ENCODE measurements at places on chromosomes 3 and 15. TPM values are rescaled to one million over a fixed set of nuclear protein-coding genes. Genes with fewer than 3 reads are reported as not detected.

CHRNA7 gene
- total RNA-seq, result 0.37 TPM

ROBO1 gene
- 73.8 TPM for total RNA-seq

AADAC gene
- not detected for total RNA-seq

SETMAR gene
- total RNA-seq, result 14.6 TPM

SPATA12 gene
- not detected for total RNA-seq

ZKSCAN7 gene
- total RNA-seq, result 7.4 TPM

UBXN7 gene
- total RNA-seq, result 91.2 TPM

AGBL1 gene
- not detected for total RNA-seq

GOLGA8T gene
- 0.94 TPM for total RNA-seq

HGD gene
- total RNA-seq, result 0.44 TPM

FAM174B gene
- 11.0 TPM for total RNA-seq

DZIP1L gene
- 21.9 TPM for total RNA-seq

GOLGA6B gene
- total RNA-seq, result not detected

ERICH6 gene
- total RNA-seq, result 0.83 TPM

FOXB1 gene
- total RNA-seq, result not detected

CHRNA3 gene
- 0.29 TPM for total RNA-seq

ZNF385D gene
- total RNA-seq, result 0.71 TPM

OR5H14 gene
- total RNA-seq, result not detected

SNAP23 gene
- 72.7 TPM for total RNA-seq

NUDT16 gene
- 14.3 TPM for total RNA-seq

AP4E1 gene
- 12.4 TPM for total RNA-seq

C3orf20 gene
- total RNA-seq, result not detected

CCNB2 gene
- total RNA-seq, result 12.2 TPM

ZXDC gene
- total RNA-seq, result 31.8 TPM

LYZL4 gene
- not detected for total RNA-seq

FBXO40 gene
- not detected for total RNA-seq

TP63 gene
- total RNA-seq, result 0.16 TPM

VEPH1 gene
- 0.21 TPM for total RNA-seq

GOLGA6L4 gene
- 5.1 TPM for total RNA-seq

OXTR gene
- total RNA-seq, result 24.0 TPM

SLC24A5 gene
- not detected for total RNA-seq

CISH gene
- total RNA-seq, result 1.7 TPM

ADAMTS9 gene
- 1.5 TPM for total RNA-seq

ATP2B2 gene
- total RNA-seq, result not detected

SLC22A14 gene
- total RNA-seq, result 0.47 TPM

ACTRT3 gene
- total RNA-seq, result 2.5 TPM

SERINC4 gene
- total RNA-seq, result not detected

KLHL40 gene
- total RNA-seq, result not detected

TUSC7 gene
- not detected for total RNA-seq

CKMT1A gene
- total RNA-seq, result not detected

GASK1A gene
- not detected for total RNA-seq

THAP10 gene
- 1.7 TPM for total RNA-seq

AVEN gene
- 14.8 TPM for total RNA-seq

PRSS50 gene
- not detected for total RNA-seq

TRPM1 gene
- total RNA-seq, result not detected

VIPR1 gene
- total RNA-seq, result 9.2 TPM

CRYGS gene
- total RNA-seq, result 4.9 TPM

FAN1 gene
- 24.1 TPM for total RNA-seq

CYP11A1 gene
- not detected for total RNA-seq

FGF12 gene
- not detected for total RNA-seq

All from osteocyte (in vitro differentiated cells).